ENCODE measurements at places on chromosomes 6 and 20.

GRCh38 chr20:59751075-59751711 lies 146.9 kb downstream of the PHACTR3 start:
- peak; percentile 83 for DNase-seq

DNA sequence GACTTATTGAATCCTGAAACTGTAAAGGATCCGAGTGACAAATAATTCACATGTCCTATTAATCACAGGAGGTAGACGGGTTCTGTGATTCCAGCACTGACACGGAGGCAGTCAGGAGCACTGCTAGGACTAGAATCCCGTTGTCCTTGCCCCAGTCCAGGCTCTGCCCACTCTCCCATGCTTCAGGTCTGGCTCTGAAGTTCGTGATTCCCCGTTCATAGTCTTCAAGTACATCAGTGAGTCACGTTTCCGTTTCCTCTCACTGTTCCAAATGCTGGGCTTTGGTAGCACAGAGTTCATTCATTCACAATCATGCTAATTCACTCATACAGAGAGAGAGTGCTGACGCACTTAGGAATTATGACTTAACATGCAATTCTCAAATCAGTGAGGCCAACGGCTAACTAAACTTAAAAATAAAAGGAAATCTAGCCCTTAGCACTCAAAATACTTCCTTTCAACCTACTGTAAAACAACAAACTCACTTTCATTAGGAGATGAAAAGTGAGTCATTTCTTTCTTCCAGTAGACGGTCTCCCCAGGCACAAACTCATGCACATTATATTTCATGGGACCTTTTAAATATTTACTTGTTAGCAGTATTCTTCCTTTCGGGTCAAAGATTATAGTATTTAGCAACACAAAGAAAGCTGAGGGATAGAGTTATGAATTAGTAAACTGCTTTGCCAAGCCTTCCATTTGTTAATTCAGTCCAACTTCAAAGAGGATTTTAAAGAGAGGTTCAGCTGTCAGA lies 94.0 kb upstream of the NHSL1 start:
- DNase-seq, result peak; percentile 82

DNA sequence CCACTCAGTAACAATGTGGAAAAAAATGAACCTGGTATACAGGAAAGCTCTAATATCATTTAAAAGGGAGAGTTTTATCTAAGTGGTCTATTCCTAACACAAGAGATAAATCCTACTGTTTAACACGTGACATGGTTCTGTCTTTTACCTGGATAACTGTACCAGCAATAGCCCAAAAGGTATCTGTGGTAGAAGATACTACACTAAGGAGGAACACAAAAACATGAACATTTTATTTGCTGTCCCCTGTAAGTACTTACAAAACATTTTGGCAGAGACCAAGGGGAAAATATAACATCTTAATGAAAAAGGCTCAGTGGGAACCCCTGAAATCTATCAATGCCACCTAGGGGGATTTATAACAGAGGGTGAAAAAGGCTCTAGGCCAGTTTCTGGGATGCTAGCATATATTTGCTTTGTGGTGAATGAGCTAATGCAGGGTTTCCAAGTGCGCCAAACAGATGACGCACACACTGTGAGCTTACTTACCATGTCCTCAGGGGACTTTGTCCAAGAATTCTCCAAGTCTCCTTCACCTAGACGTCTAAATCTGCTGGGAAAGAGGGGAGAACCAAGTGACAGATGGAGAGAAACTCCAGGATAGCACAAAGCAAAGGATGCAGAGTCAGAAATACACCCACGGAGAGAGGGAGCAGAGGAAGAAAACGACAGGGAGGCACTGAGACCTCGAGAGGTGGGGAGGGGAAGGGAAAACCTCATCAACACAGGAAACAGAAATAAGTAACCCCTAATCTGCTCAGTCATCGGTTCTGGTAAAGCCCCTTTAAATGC lies 147.9 kb upstream of the PRND start:
- no peak for DNase-seq

GRCh38 chr6:13298446-13298845 lies 29.9 kb downstream of the TBC1D7 start:
- DNase-seq, result no peak

- no peak for DNase-seq
These were observed 57.4 kb downstream of the GJA10 start for GRCh38 chr6:89951574-89952104.

- no peak for DNase-seq
These were observed 133.4 kb upstream of the DTNBP1 start for GRCh38 chr6:15796130-15796771.

- DNase-seq, result no peak
These were observed 465.0 kb upstream of the GJE1 start for GRCh38 chr6:141667580-141668309.

GRCh38 chr6:44254191-44255104 lies 2.9 kb downstream of the SLC35B2 start:
- DNase-seq, result no peak

Data from adrenal gland (tissue), 19 donors.